NCI-H1105 (cell line): ENCODE measurements at places on chromosomes 2 and 18.

GRCh38 chr18:80173060-80173459 is 64.0 kb downstream of the ADNP2 start:
- no peak for DNase-seq

- no peak for DNase-seq
Measured at GRCh38 chr2:191366199-191366598, 121.0 kb downstream of the MYO1B start.

GRCh38 chr2:186918495-186918894 is 69.5 kb upstream of the ZSWIM2 start:
- no peak for DNase-seq

GRCh38 chr2:65130664-65131175 is 814 bp upstream of the RAB1A start:
- no peak for DNase-seq

DNA sequence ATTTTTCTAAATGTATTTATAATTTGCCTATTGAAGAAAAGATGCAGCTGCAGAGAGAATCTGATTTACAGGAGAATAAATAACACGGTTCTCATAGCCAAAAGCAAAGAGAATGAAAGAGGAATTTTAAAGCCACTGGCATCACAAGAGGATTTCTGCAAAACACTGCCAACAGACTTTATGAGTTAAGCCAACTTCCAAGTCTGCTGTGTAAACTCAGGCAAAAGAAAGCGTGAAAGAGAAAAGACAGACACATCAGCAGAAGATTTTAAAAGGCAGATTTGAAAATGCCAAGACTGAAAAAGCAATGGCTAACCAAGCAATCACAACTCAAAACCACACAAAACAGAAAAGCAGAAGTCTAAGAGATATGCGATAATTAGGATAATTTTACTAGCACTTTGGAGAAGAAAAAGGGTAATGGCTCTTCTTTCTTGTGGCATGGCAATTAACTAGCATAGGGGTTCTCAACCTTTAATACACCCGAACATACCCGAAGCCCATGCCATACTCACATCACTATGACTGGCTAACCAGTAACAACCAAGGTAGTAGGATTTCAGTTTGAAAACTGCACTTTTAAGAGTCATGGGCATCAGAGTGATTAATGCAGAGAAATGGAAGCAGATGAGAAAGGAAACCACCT is 4.9 kb downstream of the DARS1 start:
- DNase-seq: no peak

DNA sequence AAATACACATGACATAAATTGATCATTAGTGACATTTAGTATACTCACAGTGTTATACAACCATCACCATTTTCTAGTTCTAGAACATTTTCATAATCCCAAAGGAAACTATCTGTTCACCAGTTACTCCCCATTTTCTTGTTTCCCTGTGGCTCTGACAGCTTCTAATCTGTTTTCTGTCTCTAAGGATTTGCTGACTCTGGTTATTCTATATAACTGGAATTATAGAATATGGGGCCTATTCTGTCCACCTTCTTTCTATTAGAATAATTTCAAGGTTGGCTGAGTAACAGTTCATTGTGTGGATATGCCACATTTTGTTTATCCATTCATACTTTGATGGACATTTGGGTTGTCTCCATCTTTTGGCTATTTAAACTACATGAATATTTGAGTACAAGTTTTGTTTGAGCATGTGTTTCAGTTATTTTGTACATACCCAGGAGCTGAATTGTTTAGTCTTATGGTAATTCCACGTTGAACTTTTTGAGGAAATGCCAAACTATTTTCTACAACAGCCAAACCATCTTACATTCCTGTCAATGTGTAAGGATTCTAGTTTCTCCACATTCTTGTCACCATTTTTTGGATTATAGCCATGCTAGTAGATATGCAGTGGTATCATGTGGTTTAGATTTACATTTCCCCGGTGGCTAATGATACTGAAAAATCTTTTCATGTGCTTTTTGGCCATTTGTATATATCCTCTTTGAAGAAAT is 20.5 kb downstream of the KIAA1328 start:
- DNase-seq: no peak

GRCh38 chr18:957829-958228 is 53.2 kb downstream of the ADCYAP1 start:
- no peak for DNase-seq

GRCh38 chr2:41698678-41699422 is 349.0 kb upstream of the PKDCC start:
- DNase-seq: no peak

- DNase-seq: no peak
Measured at GRCh38 chr2:241459520-241459919, 48.9 kb downstream of the STK25 start.

DNA sequence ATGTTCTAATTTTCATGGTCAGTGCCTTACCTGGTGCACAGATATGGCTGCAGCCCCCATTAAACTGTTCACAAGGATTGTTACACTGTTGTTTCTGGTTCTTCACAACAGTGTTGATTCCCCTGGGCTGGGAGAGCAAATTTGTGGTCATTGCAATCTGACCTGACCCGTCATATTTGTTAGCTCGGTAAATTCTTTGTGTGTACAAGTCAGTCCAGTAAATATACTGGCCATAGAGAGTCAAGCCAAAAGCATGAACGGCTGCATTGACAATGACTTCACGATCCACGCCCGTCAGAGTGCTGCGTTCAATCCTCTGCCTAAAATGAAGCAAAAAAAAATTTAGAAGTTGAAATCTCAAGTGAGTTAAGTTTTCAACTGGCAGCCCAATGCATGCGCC is 134.6 kb downstream of the DHRS9 start:
- DNase-seq: no peak

GRCh38 chr2:9656270-9656766 is 25.5 kb upstream of the YWHAQ start:
- no peak for DNase-seq

DNA sequence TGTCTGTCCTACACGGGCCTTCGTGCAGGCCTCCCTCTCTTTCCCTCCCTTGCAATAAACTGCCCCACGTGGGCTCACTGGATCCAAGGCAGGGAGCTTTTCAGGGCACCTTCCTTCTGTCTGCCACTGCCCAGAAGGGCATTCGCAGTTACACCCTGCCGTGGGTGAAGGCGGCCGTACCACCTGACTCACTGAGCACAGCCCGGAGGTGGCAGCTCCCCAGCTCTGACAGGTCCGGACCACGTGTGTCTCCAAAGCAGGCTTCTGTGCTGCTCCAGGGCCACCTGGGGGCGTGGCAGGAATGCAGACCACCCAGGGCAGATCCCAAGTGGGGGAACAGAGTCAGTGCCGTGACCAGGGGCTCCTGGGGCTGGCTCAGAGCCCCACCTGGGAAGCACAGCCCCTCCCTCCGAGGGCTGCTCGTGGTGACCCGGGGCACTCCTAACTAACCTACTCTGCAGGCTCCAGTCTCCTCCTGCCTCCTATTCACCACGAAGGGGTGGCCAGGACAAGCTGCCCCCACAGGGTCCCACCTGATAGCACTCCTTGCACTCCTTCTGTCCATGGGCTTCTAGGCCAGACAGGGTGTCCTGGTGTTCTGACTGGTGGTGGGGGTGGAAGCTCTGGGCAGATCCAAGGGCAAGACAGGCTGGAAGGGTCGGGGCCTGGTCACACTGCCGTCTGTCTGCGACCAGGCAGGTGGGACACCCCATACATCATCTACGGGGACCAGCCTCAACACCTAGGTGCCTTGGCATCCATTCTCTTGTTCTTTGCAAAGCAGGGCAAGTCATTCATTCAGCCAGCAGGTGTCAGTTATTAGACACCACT is 9.7 kb downstream of the SNED1 start:
- DNase-seq: no peak

DNA sequence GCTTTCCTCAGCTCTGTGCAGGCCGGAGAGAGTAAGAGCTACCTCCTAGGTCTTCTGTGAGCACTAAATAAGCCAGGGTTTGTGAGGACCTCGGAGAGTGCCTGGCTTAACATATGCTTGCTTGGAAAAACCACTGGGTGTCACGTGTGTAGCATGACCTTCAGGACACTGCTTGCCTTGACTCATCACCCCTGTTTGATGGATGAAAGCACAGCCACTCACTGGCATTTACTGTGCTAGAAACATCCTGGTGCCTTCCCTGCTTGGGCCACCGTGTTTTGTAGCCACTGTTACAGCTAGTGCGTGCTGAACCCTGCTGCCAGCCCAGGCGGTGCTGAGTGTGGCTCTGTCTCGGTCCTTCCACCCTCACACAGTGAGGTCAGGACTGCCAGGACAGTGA is 34.8 kb upstream of the ITM2C start:
- DNase-seq: no peak

DNA sequence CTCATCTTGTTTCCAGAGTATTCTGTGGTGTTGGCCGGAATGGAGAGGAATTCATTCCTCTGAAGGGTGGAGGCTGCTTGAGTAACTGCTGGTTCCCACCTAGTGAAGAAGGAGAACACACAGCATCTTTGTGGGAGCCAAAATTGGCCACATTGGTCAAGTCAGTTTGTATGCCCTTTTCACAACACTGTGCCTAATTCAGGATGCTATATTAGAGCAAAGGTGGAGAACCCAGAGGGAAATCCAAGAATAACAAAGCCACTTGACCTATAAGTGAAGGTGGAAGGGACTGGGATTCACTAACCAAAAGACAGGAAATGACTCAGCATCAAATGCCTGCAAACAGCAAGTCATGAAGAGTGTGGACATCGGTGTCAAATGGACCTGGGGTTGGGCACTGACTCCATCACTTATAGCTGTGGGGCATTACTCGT is 27.3 kb upstream of the MLPH start:
- no peak for DNase-seq

DNA sequence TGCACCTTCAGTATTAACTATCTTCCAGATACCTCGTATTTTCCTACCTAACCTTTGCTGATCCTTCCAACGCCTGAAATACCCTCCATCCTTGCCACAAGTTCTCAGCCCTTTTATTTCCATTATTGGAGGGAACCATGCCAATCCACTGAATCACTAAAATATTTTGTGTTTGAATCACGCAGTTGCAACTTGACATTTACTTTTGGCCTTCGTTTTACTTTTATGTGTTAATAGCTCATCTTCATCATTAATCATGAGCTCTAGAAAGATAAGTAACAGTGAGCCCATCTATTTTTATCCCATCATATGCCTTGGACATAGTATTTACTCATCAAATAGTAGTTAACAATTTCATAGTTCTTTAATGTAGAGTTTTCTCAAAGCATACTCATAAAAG is 463.2 kb downstream of the THSD7B start:
- no peak for DNase-seq

- no peak for DNase-seq
Measured at GRCh38 chr2:164782323-164782722, 59.3 kb downstream of the COBLL1 start.

- no peak for DNase-seq
Measured at GRCh38 chr2:178681081-178681480, 126.1 kb downstream of the TTN start.
